ENCODE measurements at places on chromosomes 16 and 17.

GRCh38 chr16:21610006-21610544, 10.7 kb downstream of the METTL9 start:
- no peak for DNase-seq

DNA sequence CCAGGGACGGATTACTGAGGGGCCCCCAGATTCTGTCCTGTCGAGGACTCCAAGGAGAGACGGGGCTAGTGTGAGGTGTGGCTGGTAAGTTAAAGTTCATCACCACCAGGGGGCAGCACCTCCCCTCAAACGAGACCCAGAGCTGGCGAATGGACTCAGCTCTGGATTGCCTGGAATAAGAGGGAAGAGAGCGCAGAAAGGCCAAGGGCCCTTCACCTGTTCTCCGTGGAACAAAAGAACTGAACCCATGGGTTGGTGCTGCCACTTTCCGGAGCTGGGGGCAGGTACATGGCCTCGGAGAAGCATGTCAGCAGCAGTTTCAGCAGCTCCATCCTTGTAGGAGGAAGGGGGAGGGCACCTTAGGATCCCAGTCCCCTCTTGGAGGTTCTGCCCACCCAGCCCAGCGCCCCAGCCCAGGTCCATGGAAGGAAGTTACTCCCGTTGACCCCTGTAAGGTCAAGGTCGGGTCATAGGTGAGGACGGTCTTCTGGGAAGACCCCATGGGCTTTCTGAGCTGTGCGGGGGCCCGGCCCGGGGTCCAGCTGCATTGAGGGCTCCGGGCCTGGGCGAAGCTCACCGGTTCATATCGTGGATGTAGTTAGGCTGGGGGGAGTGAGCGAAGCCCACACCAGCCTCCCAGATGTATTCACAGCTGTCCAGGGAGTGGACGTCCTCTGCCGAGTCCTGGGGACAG, 10.8 kb downstream of the HID1 start:
- DNase-seq: peak; percentile 46

DNA sequence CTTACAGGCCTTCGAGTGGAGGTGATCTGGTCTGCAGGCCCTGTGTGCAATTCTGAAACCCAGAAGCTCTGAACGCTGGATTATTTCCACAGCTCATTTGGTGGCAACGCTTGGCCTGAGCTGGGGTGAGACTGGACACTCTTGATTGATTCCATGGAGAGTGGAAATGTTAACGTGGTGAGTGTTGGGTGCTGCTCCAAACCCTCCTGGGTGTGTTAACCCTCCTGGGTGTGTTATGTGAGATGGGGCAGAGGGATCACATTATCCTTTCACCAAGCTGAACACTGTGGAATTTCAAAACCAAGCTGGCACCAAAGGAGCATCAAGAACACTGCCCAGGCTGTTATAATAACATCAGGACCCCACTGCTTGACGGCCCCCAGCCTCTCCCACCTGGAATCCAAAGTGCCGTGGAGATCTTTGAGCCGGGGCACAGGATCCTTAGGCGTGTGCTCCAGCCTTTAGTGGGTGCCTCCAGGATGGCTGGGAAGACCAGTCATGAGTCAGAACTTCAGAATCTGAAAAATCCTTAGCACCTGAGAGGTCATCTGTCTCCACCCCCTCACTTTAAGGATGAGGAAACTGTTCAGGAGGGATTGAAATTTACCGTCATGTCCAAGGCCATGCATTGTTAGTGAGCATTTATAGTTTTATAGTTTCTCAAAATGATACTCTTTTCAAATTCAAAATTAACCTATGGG, 75.0 kb downstream of the RPTOR start:
- no peak for DNase-seq

DNA sequence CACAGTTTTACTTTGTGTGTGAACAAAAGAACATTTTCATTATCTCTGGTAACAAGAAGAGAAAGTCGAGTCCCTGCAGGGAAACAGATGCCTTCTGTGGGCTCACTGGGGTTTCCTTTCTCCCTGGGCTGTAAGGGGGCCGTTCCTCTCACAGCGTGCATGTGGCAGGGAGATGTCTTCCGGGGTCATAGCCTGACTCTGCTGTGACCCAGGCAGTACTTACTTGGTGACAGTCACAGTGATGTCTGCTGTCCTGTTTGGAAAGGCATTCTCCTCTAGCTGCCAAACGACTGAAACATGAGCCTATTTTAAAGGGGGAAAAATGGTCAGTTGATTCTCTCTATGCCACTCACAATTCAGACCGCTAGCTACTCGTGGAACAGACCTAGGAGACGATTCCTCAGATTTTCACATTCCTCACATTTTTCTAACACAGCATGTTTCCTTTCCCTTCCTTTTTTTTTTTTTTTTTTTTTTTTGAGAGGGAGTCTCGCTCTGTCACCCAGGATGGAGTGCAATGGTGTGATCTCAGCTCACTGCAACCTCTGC, 7.3 kb downstream of the HASPIN start:
- no peak for DNase-seq

DNA sequence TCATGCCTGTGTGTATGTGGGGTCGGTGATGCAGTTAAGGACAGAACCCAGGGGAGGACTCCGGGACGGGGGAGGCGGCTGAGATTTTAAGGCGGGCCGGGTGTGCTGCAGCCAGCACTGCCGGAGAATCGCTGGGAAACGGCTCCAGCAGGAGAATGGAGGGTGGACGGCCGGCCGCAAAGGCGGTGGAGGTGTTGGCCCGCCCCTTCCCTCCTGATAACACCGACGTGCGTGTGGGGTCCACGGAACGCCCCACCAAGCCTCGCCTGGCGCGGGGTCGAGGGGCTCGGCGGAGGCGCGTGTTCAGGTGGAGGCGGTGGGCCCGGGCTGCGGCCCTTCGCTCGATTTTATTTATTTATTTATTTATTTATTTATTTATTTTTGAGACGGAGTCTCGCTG, 633 bp downstream of the ZNF843 start:
- no peak for DNase-seq

DNA sequence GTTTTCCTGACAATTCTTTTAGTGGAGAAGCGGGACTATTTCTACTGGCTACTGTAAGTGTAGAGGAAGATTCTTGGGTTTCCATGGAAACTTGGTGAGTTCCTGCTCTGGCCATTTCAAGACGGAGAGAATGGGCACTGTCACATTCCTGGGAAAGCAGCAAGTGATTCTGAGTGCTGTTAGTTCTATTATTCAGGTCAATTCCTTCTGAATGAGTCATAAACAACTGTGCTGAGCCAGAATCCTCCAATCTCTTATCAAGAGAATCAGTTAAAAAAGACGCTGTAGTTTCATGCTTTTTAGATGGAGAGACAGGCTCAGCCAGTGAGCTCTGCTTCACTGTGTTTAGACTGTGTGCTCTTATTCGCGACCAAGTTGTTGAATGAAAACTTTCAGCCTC, 19.6 kb downstream of the AKAP10 start:
- peak; percentile 92 for DNase-seq

GRCh38 chr17:70555723-70556122, 386.4 kb downstream of the KCNJ2 start:
- no peak for DNase-seq

GRCh38 chr16:154217-155030, 2.0 kb downstream of the HBZ start:
- no peak for DNase-seq

DNA sequence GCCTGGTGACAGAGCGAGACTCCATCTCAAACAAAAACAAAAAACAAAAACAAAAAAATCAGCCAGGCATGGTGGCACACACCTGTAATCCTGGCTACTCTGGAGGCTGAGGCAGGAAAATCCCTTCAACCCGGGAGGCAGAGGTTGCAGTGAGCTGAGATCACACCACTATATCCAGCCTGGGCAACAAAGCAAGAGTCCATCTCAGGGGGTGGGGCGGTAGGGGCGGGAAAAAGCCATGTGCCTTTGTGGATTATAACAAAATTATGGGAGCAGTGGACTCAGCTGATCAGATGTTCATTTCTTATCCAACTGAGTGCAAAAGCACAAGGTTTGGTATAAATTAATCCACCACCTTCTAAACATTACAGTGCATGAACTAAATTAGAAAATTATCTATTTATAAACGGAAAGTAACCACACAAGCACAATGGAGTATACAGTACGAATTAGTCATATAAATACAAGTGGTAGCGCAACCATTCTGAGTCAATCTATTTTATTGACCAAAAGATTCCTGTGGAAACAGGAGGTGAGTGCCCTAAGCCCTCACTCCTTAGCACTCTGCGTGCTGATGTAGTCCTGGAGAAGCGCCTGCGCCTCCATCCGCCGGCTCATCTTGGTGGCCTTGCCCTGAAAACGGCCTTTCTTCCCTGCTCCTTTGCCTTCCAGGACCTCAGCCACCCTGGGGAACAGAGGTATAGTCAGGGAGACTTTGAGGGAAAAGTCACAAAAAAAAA, 14.0 kb downstream of the AARSD1 start:
- DNase-seq: no peak

DNA sequence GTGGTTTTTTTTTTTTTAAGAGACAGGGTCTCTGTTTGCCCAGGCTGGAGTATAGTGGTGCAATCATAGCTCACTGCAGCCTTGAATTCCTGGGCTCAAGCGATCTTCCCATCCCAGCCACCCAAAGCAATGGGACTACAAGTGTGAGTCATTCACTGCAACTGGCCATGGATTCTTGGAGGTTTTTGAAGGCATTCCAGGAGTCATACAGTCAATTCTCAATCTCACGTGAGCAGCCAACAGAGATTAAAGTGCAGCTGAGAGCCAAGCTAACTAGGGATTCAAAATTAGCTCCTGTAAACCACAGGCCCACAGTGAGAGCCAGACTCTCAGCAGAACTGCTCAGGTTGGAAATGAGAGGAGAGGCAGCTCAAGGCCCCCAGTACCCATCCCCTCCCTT, 30.2 kb downstream of the XPO6 start:
- DNase-seq: peak; percentile 85

- no peak for DNase-seq
Measured at GRCh38 chr16:16983582-16983981, 487.2 kb downstream of the XYLT1 start.

- DNase-seq: no peak
Measured at GRCh38 chr16:55815320-55815719, 17.6 kb downstream of the CES1 start.

DNA sequence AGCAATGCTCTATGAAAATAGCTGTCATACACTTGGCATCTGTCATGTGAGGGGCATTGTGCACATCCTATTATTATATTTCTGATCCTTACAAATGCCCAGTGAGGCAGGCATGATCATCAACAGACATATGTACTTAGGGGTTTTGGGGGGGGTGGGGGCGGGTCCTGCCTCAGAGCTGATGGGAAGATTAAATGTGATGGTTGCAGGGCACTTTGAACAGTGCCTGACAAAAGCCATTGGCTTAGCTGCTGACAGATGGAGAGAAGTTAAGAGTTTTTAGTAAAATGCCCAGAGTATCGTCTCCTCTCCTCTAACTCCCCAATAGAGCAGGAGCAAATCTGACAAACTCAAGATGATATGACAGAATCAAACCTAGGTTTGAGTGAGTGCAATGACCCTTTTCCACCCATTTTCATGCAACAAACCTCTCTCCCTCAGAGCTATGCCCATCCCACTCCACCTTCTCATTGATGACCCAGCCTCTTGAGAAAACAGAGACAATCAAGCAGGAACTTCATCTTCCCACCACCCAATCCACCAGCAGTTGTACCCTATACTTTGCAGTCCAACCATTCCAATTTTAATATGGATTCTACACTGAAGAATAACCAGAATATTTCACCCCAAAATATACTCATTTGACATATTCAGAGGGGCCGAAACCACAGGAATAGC, 4.8 kb downstream of the KLHL11 start:
- DNase-seq: no peak

DNA sequence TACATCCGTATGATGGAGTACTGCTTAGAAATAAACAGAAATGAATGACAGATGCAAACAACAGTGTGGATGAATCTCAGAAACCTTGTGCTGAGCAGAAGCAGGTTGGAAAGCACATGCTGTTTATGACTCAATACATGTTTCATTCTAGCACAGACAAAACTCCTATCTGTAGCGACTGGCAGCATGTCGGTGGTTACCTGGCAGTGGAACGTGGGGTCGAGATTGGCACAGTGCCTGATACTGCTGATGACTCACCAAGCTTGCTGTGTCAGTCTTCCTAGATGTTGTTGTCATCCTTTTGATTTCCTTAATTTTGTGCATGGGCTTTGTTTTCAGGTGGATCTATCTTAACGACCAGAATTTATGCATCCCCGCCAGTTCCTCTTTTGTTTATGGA, 62.1 kb downstream of the GAN start:
- no peak for DNase-seq

- no peak for DNase-seq
Measured at GRCh38 chr16:70689035-70689969, 3.4 kb upstream of the MTSS2 start.

- no peak for DNase-seq
Measured at GRCh38 chr17:42193969-42194899, at the start of gene GHDC. Gene GHDC, minus strand, starts transcription at chr17:42194494. Its CDS starts 913 bp downstream, at chr17:42193581.

- DNase-seq: no peak
Measured at GRCh38 chr17:54408731-54409130, 491.9 kb upstream of the TOM1L1 start.

DNA sequence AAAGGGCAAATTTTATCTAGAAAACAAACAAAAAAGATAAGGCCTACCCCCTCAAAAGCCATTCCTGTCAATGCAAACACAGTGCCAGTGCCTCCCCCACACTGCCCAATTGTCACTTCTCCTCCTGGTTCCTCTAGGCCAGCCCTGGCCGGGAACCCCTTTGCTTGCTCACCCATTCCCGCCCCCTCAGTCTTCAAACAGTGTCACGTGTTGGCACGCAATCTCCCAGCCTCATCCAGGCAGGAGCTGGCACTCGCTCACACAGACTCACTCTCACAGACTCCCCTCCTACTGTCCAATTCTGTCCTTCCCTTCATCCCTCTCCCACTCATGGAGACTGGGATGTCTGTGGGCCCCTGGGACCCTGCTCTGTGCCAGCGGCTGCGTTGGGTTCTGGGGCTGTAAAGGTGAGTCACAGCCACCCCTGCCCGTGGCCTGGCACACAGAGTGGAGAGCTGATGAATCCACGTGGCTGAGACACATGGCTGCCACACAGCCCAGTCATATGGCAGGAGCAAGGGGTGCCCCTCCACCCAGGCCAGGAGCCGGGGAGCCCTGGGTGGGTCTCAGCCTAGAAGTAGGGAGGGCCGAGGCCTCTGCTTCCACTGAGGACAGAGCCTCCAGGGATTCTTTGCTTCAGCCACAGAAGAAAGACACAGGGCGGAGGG, 54.8 kb downstream of the VAC14 start:
- no peak for DNase-seq

DNA sequence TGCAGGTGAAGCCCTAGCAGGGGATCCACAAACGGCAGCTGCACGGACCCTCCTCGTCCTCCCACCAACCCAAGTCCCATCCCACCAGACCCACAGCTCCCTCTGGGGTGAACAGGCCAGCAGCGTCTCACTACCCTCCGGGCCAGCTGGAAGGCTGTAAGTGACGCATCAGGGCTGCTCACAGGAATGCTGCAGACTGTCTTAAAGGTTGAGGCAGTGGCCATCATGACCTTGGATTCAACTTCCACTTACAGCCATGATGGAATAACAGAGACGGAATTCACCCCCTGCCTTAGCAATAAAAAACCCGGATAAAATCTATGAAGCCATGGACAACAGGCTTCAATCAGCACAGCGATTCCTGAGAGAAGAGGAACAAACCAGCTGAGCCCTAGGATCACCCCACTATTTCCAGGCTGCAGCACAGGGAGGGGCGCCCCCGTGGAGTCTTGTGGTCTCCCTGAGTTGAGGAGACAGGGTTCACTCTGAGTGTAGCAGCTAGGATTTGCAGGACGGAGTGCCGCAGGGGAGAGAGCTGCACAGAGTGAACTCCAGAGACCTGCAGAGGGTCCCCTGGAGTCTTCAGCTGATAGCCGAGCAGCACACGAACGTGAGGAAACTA, 10.5 kb downstream of the FAM83G start:
- DNase-seq: no peak

- DNase-seq: no peak
Measured at GRCh38 chr17:68178831-68179230, 69.0 kb upstream of the AMZ2 start.

All from non-pigmented ciliary epithelial cell (primary cell).